Thymus (tissue), 14 donors: ENCODE measurements at places on chromosomes 2 and 18.

DNA sequence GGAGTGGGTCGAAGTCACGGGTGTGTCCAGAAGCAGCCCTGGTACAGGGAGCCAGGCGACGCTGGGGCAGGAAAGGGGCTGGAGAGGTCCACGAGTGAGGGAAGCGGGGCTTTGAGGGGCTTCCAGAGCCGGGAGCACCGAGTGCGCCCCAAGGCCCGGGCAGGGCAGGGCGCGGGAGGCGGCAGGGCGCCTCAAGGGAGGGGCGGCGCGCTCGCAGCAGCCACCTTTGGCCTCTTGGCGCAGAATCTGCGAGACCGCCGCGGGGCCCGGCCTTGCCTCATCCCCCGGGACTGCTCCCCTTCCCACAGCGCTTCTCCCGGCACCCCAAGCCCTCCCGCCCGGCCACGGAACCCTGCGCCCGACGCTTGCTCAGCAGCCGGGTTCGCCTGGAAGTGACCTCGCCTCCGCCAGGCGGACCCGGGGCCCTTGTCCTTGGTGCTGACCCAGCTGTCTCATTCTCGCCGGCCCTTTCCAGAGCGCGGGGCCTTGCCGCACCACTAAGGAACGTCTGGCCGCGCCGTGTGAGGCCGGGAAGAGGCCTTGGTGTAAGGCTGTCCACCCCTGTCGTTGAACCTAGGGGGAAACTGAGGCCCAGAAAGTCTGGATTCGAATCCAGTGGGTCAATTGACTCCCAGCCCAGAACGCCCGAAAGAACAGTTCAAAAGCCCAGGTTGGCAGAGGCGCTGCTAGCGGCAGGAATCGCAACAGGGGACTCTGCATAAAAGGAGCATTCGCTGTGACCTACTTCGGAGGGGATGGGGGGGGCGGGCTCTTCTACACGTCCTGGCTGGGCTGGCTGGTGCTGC is 584 bp upstream of the DNER start:
- DNase-seq = peak; percentile 65

DNA sequence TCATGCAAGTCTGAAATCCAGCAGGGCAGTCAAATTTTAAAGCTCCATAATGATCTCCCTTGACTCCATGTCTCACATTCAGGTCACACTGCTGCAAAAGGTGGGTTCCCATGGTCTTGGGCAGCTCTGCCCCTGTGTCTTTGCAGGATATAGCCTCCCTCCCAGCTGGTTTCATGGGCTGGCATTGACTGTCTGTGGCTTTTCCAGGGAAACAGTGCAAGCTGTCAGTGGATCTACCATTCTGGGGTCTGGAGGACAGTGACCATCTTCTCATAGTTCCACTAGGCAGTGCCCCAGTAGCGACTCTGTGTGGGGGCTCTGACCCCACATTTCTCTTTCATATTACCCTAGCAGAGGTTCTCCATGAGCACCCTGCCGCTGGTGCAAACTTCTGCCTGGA is 220.6 kb upstream of the COPS8 start:
- no peak for DNase-seq

GRCh38 chr2:109616184-109616583 is 2.0 kb downstream of the SOWAHC start:
- no peak for DNase-seq

- peak; percentile 21 for DNase-seq
Measured at GRCh38 chr18:46211816-46212215, 107.6 kb downstream of the HAUS1 start.

DNA sequence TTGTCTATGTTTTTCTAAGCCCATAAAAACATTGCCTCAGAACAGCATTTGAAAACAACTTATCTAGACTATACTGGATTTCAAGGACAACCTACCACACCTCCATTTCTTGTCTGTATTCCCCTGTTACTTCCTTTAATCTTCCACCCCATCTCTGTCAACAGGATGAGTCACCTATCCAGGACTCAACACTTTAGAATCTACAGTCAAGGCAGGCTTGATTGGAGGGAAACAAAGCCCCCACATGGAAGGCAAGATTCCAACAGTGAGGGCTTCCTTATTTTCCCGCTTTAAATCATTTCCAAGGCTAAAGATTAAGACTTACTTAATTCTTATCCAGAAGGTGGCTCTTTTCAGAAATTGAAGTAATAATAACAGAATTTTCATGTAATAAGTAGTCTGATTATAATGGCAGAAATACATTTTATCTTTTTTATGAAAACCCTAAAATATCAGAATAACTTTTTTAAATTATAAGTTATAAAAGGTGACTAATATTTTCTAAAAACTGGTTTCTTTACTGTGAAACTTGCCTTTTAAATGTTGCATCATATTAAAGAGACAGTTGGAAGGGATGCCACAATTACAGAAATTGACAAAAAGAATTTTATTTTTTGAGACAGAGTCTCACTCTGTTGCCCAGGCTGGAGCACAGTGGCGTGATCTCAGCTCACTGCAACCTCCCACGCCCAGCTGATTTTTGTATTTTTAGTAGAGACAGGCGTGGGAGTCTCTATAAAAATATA is 138.7 kb upstream of the CCDC150 start:
- DNase-seq = no peak

GRCh38 chr2:132478461-132479105 is 62.0 kb downstream of the GPR39 start:
- DNase-seq = no peak

GRCh38 chr18:77131652-77132368 is 773 bp downstream of the MBP start:
- DNase-seq = no peak

GRCh38 chr2:46160326-46160725 is 136.9 kb upstream of the EPAS1 start:
- no peak for DNase-seq

DNA sequence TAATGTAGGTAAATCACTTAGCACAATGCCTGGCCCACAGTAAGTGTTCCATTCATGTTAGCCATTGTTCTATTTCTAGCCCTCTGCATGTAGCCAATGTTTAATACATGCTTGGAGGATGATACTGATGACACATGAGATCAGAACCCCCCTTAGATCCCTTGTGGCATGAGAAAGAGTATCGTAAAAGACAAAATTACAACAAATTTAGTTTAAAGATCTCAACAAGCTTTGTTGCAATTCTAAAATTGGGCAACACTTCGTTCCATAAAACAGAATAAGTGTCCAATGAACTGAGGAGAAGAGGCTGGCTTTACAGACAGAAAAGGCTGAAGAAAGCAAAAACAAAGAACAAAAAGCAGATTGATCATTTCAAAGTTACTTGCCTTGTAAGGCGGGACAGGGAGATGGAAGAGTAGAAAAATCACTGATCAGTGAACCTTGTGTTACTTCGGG is 148.7 kb upstream of the SLC1A4 start:
- DNase-seq = no peak

DNA sequence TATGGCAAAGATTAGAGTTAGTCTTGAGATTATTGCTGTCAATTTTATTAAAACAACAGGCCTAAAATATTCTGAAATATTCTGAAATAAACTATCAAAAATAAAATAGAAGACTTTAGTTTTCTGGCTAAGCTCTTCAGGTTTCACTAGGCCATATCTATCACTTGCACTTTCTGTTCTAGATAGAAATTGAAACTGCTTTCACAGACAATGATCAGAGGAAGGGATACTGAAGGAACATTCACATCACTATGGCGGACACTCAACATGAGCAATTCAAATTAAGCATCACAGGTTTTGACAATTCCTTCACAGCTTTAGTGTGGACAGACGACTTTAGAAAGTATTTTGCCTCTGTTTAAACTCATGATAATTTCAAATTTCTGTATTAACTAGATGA is 586.4 kb upstream of the REG3G start:
- DNase-seq = no peak

DNA sequence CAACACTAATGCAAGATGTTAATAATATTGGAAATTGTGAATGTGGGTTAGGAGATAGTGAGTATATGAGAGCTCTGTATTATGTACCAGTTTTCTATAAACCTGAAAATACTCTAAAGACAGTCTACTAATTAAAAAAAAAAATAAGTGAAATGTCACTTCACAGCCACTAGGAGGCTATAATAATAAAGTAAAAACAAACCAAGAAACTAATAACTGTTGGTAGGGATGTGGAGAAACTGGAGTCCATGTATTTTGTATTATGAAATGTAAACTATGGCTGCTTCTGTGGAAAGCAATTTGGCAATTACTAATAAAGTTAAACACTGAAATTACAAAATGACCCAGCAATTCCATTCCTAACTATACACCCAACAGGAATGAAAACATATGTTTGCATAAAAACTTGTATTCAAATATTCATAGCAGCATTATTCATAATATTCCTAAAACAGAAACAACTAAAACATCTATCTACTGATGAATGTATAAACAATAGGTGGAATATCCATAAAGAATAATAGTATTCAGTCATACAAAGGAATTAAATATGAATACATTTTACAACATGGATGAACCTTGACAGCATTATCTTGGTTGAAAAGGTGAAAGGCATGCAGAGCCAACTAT is 36.2 kb downstream of the CCDC178 start:
- DNase-seq = no peak

- peak; percentile 52 for DNase-seq
Measured at GRCh38 chr2:196259507-196260481, 88.4 kb upstream of the STK17B start.

DNA sequence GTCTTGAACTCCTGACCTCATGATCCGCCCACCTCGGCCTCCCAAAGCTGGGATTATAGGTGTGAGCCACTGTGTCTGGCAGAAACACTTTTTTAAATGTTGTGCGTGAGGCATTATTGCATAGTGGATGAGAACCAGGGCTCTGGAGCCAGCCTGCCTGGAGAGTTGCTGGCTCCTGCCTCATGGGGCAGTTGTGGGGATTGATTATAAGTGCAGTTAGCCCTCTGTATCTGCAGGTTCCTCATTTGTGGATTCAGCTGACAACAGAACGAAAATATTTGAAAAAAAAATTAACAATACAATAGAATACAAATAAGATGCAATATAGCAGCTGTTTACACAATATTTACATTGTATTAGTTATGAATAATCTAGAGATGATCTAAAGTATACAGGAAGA is 129.4 kb upstream of the EML6 start:
- no peak for DNase-seq

DNA sequence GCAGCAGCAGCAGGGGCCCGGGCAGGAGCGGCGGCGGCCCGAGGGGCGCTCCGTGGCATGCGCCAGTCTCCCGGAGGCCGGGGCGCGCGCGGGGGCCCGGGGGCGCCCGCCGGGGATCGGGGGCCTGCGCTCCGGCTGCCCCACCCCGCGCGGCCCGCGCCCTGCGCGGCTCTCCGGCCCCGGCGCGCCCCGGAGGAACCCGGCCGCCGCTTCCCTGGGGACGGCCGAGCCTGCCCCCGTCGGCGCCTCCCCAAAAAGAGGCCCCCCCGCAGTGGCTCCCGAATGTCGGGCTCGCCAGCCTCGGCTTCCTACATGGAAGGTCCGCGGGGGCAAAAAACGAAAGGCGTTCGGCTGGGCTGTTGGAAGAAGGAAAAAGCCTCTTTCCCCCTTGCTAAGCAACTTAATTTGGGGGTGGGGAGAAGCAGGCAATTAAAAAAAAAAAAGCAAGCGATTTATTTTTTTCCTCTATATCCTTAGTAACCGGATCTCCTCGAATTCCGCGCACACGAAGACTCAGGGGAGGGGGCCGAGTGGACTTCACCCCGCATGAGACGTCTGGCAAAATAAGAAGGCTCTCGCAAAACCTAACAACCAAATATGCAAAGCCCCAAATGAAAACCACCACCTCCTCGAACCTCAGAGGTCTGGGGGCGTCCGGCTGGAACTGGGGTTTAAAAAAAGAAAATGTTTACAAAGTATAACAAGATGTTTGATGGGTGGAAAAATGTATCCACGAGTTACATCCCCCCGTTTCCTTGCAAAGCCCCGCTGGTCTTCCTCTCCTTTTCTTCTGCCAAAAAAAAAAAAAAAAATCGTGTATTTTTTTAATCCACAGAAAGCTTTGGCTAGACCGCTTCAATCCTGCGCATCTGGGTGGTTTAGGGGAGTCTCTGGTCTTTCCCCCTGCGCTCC is at the start of gene SMAD7:
Gene SMAD7, minus strand, starts transcription at position 430 of the 912 bp plus-strand sequence. CDS start 541 bp downstream, outside the sequence.
- DNase-seq = no peak

DNA sequence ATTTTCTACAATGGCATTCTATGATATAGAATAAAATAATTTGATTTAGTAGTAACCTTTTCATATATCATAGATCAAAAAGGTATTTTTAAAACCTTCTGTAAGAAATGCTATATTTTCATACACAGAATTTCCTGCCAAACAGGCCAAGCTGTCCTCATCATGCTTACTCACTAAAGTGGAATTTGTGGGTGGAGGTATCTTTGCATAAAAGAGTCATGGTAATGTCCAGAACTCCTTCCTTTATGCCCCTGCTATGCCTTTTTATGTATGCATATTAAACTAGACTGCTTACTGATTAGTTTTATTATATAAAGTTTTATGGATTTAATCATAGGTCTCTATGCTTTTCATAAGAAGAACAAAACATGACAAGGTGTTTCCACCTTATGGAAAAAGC is 27.5 kb upstream of the MARCHF7 start:
- DNase-seq = no peak

DNA sequence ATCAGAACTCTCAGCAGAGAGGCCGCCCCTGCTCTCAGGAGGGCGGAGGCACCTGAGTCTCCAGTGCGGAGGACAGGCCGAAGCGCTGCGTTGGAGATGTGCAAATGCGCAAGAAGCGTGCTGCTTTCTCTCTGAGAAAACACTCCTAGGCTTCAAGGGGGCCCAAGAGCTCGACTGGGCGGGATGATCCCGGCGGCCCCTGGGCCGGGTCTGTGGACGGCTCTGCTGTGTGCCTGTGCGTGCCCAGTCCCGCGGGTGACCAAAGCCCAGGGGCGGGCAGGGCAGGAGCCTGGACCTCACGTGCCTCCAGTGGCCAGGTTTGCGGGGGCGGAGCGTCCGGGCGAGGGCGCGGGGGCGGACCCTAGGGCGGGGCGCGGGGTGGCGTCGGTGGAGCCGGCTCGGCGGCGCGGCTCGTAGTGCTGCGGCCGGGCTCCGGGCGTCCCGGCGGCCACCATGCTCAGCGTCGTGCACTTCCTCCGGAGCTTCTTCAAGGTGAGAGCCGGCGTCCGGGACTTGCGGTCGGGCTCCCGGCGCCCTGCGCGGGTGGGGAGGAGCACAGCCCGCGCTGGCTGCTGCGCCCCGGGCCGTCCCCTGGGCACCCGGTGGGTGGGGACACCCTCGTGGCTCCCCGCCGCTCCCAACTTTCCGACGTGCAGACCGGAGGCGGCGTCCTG is at the start of gene ARHGEF4:
Gene ARHGEF4, plus strand, starts transcription at position 414 of the 674 bp plus-strand sequence. Its CDS starts 40 bp downstream, at position 454.
- no peak for DNase-seq

- DNase-seq = no peak
Measured at GRCh38 chr2:200839513-200839912, 24.9 kb downstream of the CLK1 start.

- DNase-seq = no peak
Measured at GRCh38 chr2:127498386-127498785, 27.9 kb downstream of the IWS1 start.

- DNase-seq = no peak
Measured at GRCh38 chr2:101858246-101858645, 133.5 kb upstream of the IL1R2 start.

DNA sequence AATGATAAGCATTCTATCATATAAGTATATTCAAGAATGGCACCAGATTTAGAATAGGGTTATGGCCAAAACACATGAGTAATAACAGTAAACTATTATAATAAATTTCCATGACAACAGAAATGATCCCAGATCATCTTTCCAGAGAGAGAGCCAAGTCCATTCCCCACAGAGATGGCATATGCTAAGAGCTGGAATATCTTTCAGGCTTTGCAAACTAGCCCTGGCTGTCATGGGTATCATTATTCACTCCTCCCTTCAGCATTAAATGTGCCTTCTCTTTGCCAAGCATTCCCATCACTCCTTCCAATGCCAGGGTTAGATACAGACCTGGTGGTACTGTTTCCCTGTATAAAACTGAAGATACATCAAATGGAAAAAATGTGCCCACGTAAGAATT is 10.9 kb downstream of the FEZ2 start:
- no peak for DNase-seq
